Smooth muscle cell of the brain vasculature (primary cell): ENCODE measurements at places on chromosomes 1 and 21.

DNA sequence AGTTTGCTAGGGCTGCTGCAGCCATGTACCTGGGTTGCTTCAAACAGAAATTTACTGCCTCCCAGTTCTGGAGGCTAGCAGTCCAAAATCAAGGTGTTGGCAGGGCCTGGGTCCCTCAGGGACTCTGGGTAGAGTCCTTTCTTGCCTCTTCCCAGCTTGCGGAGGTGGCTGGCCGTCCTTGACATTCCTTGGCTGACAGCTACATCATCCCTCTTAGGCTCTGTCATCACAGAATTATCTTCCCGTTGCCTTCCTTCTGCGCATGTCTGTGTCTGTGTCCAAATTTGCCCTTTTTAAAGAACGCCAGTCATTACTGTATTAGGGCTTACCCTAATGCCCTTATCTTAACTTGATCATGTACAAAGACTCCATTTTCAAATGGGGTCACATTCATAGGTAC, 37.6 kb upstream of the PGBD5 start:
- no peak for DNase-seq

- no peak for DNase-seq
Measured at GRCh38 chr1:88612292-88612691, 71.8 kb upstream of the PKN2 start.

GRCh38 chr1:234440348-234440747, 38.6 kb downstream of the TARBP1 start:
- DNase-seq, result no peak

- DNase-seq, result no peak
Measured at GRCh38 chr1:164020391-164020790, 538.6 kb upstream of the PBX1 start.

DNA sequence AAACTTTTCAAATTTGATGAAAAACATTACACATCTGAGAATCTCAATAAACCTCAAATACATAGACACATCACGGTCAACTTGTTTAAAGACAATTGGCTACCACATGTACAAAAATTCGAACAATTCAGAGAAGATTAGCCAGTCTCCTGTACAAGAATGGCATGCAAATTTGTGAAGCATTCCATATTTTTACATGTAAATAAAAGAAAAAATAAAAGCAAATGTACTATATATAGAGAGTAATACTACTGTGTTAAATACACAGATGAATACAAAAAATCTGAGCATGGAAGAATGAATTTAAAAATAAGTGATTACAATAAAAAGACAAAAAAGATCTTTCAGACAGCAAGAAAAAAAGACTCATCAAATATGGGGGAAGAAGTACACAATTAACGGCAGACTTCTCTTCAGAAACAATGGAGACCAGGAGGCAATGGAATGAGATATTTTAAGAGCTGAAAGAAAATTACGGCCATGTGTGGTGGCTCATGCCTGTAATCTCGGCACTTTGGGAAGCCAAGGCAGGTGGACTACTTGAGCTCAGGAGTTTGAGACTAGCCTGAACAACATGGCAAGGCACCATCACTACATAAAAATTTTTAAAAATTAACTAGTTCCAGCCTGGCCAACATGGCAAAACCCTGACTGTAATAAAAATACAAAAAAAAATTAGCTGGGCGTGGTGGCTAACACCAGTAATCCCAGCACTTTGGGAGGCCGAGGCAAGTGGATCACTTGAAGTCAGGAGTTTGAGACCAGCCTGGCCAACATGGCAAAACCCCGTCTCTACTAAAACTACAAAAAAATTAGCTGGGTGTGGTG, 23.2 kb downstream of the HAX1 start:
- DNase-seq, result no peak

GRCh38 chr1:196611873-196612272, 3.6 kb upstream of the KCNT2 start:
- DNase-seq, result no peak

GRCh38 chr1:23562137-23562876, 3.0 kb upstream of the ID3 start:
- DNase-seq, result peak; percentile 98

DNA sequence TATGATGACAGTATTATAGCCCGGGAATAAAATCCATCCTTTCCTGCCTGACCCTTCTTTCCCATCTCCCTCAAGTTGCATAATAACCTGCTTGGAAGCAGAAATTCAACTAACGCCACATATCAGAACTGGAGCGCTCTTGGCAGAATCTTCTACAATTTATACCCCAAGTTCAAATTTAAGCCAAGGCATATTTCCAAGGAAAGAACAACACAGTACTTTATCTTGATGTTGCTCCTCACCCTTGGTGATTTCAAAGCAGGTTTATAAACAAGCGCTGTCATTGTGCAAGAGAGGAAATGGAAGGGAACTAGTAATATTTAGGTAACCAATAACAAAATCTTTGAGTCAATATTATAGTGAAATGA, 38.0 kb upstream of the PTGFRN start:
- DNase-seq, result no peak

GRCh38 chr1:12618965-12619791, 1.2 kb upstream of the DHRS3 start:
- no peak for DNase-seq

GRCh38 chr21:34670962-34671348, 2.2 kb downstream of the CLIC6 start:
- no peak for DNase-seq

DNA sequence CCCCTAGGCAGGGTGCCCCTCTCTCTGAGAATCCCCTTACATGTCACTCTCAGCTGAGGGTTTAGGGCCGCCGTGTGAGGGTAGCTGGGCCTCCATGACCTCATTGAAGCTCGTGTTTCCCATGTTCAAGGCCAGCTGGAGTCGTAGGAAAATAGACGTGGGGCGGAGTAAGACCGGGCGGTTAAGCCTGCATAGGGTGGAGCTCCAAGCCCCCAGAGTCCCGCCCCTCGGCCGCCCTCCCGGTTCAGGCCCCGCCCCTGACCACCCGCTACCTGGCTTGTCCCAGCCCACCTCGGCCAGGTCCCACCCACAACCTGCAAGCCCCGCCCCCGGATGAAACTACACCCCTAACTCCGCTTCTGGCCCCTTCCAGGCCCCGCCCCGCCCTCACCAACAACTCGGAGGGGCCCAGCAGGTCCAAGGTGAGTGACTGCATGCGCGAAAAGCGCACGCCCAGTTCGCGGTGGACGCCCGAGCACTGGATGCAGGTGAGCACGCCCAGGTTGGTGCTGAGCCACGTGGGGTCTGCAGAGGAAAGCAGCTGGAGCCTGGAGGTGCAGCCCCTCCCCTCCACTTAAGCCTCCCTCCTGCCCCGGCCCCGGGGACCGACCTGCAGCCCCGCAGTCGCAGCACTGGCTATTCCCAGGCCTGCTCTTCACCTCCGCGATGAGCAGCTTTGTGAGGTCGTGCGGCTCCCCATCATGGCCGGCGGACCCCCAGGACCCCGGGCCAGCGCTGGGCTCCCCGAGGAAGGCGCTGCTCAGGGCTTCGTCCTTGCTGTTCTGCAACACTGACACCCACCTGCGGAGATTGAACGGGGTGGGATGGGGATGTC, 12.2 kb upstream of the TCEA3 start:
- no peak for DNase-seq

- DNase-seq, result no peak
Measured at GRCh38 chr21:33403128-33403785, at the start of gene IFNGR2. TSS of gene IFNGR2 (plus strand) at chr21:33403413. CDS start at chr21:33403544, 131 bp downstream.

DNA sequence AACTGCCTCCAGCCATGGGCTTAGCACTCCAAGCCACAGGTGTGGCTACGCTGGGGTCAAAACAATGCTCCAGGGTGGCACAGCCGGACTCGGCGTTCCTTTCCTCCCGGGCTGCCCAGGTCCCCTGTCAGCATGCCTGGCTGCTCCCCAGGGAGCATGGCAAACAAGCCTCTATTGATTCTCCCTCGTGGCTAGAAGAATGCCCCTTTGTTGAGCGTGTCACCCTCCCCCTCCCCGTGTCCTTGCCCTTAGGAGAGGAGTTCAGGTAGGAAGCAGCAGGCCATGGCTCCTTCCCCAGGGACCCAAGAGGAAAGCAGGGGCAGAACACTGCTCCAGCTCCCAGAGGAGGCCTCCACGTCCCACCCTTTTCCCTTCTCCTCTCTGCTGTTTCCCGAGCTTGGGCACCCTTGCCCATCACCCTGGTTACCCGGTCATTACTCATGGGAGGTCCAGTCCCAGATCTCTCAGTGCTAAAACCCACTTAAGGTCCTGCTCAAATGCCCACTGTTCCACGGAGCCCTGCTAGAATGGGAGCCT, 57.4 kb upstream of the CITED4 start:
- no peak for DNase-seq

DNA sequence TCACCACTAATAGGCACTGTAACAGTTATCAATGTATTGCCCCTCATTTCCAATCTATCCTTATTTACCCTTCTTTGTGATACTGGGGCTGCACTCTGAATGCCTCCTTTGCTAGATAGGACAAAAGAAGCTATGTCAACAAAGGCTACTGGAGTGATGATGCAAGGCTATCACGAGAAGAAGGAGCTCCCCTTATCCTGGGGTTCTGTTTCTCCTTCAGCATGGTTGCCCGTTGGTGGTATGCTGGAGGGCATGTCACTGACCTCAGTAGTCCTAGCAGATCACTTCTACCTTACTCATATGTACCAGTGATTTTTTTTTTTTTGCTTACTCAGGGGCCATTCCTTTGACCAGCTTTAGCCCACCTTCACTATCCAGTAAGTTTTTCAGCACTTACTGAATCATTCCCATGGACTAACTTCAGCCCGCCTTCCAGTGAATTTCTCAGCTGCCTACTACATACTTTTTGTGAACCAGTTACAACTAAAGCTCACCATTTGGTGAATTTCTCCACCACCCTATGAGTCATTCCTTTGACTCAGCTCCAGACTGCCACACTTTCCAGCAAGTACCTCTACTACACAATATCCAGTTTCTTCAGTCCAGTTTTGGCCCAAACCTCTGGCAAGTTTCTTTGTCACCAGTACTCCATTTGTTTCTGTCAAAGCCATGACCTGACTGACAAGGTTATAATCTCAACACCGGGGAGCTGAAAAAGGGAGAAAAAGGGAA, 944.5 kb downstream of the KCNT2 start:
- DNase-seq, result no peak

DNA sequence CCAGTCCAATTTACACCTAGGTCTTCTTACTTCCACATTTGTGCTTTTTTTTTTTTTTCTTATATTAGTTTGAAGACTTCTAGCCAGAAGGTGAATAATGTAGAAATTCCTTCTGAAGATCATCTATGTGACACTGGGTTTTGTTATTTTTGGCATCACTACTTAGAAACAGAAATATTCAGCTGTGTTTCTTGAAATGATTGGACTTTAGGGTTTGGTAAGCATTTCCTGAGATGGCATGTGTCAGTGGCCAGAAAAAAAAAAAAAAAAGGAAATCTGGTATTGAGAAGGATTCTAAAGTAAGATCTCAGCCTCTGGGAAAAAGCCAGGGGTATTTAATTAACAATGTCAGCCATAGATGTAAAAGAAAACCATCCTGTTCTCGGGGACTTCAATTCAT, 43.4 kb upstream of the LRRC8C start:
- no peak for DNase-seq

- no peak for DNase-seq
Measured at GRCh38 chr1:114112775-114113174, 40.9 kb downstream of the SYT6 start.

DNA sequence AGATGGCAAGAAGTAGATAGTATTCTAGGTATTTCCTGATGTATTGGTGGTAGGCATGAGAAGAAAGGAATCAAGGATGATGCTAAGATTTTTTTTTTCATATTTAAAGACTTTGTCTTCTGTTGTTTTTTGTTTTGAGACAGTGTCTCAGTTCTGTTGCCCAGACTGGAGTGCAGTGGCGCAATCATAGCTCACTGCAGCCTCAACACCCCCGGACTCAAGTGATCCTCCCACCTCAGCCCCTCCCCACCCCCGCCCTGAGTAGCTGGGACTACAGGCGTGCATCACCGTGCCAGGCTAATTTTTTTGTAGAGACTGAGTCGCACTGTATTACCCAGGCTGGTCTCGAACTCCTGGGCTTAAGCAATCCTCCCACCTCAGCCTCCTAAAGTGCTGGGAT, 2.8 kb upstream of the CAPZB start:
- DNase-seq, result no peak

- no peak for DNase-seq
Measured at GRCh38 chr1:223075834-223076233, 67.2 kb downstream of the TLR5 start.

DNA sequence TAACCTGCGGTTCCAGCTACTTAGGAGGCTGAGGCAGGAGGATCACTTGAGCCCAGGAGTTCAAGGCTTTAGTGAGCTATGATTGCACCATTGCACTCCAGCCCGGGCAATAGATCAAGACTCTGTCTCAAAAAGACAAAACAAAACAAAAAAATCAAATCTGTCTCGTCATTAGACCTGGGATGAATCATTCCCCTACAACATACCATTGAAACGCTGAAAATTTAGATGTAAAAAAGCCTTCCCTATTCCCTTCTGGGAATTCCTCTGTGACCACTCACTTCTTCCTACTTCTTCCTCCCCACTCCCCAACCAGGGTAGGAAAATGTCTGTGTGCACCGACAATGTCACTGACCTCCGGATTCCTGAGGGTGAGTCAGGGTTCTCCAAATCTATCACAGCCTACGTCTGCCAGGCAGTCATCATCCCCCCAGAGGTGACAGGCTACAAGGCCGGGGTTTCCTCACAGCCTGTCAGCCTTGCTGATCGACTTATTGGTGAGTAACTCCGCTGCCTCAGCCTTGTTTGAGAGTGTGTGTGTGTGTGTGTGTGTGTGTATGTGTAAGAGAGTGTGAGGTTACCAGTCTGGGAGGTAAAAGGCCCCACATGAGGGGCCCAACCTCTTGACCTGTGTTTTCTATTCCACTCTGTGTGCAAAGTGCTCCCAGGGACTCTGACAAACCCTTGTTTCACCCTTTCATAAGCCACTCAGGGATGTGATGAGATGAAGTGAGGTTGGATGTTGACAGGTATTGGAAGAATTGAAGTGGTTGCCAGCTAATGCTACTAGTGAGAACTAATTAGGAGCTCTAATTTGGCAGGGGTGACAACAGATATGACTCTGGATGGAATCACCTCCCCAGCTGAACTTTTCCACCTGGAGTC, 16.3 kb upstream of the SARS1 start:
- DNase-seq, result peak; percentile 35

- DNase-seq, result no peak
Measured at GRCh38 chr1:15835205-15835740, 12.2 kb upstream of the SPEN start.

DNA sequence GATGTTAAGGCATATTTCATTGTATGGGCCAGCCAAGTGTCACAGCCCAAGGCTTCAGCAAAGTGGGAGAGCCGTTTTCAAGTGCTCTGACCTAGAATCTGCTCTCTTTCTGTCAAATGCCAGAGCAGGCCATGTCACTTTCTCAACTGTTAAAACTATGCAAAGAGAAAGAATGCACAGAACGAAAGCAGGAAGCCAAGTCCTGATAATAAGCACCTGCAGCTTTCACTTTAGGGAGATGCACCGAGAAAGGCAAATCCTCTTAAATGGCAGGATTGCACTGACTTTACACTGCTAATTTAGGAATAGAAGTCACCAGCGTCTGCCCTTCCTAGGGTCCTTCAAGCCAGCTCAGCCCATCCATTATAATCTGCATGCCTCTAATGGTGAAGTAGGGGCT, 49.2 kb upstream of the NTPCR start:
- DNase-seq, result no peak
